SK-N-MC (cell line): ENCODE measurements at places on chromosomes 3 and 15.

GRCh38 chr15:69783211-69783610, 314.5 kb downstream of the TLE3 start:
- DNase-seq, result no peak

DNA sequence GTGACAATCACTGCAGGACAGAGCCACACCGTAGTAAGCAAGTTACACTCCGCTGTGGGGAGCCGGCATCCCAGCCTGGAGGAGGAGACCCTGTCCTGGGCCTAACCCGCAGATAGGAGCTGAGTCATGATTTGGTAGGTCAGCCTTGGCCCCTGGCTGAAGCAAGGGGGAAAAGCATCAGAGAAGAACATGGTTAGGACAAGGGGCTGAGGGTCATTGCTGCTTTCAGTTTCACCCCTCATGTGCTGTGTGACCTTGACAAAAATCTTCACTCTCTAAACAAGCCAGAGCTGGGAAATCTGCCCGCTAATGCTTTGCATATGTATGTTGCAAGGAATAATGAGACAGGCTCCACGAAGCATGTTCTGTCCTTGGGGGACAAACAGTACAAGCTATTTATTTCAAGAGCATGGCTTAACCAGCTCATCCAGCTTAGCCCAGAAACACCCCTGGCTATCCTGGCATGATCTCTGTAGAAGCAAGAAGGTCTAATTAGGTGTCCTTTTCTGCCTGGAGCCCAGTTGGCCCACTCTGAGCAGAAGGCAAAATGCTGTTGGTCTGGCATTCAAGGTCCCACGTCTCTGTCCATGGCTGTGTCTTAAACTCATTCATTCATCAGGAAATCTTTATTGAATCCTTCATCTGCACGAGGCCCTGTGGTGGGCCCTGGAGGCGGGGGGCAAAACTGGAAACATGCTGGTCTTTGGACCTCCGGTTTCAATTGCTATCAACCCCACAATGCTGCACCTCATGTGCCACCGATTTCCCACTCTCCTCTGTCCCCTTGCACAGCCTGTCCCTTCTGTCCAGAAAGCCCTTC, 221.3 kb upstream of the LYSMD4 start:
- no peak for DNase-seq

DNA sequence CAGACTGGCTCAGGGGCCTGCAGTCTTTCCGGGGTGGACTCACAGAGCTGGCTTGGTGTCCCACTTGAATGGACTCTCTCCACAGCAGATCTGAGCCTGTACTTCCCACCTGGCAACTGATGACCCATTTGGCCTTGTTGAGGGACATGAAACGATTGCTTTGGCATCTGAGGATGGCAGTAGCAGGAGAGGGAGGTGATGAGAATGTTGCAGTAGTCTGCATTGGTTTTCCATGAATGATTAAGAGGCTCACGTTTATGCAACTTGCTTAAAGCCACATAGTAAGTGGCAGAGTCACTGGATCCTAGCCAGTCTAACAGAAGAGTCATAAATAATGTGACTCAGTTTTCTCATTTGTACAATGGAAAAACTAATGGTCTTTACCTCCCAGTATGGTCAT, 21.9 kb downstream of the IL20RB start:
- no peak for DNase-seq

DNA sequence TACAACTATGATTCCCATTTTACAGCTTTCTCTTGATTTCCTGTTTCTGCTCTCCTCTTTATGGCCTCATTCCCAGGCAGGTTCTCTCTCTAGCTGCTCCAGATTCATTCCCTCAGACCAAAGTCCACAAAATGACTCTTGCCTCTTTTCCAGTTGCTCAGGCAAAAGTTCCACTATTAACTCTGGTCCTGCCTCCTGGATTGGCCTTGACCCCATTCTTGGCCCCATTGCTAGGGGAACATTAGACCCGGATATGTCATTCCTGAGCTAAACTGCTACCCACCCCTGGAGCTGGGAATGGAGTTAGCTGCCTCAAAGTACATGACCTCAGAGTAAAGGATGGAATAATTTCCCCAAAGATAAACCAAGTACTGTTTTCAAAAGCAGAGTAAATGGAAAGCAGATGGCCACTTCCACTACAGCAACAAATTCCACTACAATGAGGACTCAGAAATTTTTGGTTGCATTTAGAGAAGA, 73.0 kb upstream of the GAP43 start:
- DNase-seq, result no peak

DNA sequence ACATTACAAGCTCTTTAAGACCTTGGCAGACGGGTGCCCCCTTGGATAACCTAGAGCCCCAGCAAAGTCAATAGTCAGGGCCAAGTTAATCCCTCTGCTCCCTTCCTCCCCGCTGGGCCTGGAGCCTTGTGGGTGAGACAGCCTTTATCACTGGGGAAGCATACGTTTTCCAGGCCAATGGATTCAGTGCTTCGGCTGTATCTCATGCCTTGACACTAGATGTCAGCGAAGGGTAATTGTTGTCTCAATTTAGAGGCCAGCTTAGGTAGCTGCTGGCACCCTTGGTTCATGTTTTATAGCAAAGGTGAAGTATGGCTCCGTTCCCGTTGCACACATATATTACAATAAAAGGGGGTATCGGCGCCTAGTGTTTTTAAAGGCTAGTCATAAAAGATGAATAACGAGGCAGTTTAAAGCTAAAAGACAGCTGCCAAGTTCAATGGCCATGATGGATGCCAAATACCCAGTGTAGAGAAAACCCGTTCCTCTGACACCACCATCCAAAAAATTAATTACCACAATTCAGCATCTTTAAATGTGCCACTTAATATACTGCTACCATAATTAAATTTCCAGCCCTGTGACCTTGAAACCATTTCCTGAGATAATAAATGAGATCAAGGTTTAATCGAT, 52.3 kb upstream of the BNIP2 start:
- no peak for DNase-seq

DNA sequence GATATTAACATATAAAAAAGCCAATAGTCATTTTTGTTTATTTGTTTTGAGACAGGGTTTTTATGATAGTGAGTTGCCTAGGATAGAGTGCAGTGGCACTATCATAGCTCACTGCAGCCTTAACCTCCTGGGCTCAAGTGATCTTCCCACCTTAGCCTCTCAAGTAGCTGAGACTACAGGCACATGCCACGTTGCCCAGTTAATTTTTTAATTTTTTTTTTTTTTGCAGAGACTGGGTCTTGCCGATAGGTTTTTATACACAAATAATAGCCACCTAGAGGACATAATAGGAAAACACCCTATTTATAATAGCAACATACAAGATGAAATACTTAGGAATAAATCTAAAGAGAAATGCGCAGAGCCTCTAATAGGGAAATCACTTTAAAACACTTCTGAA, 13.3 kb downstream of the EIF3J start:
- no peak for DNase-seq

GRCh38 chr3:45219694-45220093, 6.4 kb downstream of the TMEM158 start:
- no peak for DNase-seq

GRCh38 chr15:48647962-48648361, 2.5 kb upstream of the FBN1 start:
- no peak for DNase-seq

- DNase-seq, result no peak
Observed at GRCh38 chr3:119257654-119258410, 17.2 kb upstream of the B4GALT4 start.

GRCh38 chr3:169965562-169966427, 812 bp upstream of the SEC62 start:
- DNase-seq, result no peak

DNA sequence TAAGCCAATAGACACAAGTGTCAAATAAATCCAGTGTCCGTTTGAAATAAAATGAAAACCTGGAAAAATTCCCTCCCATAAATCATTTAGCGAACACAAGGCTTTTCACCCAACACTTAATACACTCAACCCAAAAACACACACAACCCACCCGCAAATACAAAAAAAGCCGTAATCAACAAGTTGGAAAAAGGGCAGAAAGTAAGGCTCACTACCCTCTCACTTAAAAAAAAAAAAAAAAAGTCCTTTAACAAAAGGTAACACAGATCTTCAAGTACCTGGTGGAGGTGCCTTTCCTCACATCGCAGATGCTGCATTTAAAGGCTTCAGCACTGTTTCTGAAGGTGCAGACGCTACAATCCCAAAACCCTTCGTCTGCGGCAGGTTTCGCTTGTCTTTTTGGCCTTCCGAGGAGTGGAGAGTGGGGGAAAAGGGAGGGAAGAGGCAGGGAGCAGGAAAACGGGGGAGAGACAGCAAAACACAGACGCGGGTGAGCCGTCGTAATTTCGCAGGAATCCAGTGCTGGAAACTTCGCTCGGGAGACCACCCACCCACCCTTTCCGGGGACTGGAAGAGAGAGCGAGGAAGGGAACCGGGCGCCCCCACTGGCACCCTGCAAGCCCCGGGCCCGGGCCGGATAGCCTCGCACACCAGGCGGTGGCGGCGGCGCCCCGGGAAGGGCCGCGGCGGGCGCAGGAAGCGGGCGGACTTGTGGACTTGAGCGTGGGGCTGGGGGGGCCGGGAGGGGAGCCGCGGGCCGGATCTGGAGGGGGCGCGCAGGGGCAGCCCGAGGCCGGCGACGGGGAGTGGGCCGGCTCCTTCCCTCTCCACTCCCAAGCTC, 401.8 kb downstream of the SHQ1 start:
- DNase-seq, result no peak

DNA sequence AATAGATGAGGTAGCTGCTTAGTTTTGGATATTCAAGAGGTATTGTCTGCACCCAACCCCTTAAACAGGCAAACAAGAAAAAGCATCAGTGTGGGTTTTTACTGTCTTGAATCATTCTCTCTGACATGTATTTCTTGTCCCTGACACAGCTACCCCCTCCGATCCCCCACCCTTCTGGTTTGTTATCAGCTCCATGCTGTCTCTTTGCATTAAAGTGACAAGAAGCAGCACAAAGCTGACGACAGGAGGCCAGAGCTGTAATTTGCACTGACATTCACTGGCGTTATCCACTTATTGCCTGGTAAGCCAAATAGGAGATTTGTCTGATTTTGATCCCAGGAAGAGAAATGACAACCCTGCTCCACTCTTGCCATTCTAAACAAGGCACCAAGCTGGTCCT, 83.3 kb upstream of the SNRK start:
- no peak for DNase-seq

DNA sequence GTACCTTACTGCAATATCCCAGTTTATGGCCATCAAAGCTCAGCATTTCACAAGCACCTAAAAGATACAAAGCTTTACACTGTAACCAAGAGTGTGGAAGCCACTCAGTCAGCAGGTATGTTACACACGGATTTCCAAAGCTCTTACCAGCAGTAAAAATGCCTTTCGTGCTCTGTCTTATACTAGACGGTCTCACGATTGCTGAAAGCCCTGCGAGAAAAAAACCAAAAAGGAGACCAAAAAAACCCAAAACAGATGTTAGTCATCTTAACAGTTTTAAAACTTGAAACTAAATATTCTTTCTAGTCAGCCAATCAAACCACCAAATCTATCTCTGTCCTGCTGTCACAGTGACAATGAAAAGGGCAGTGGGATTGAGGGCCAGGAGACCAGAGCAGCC, 39.0 kb downstream of the TAMM41 start:
- DNase-seq, result no peak

- DNase-seq, result no peak
Observed at GRCh38 chr3:115399750-115400149, 223.6 kb upstream of the GAP43 start.

GRCh38 chr3:186133980-186134379, 25.1 kb upstream of the ETV5 start:
- no peak for DNase-seq

DNA sequence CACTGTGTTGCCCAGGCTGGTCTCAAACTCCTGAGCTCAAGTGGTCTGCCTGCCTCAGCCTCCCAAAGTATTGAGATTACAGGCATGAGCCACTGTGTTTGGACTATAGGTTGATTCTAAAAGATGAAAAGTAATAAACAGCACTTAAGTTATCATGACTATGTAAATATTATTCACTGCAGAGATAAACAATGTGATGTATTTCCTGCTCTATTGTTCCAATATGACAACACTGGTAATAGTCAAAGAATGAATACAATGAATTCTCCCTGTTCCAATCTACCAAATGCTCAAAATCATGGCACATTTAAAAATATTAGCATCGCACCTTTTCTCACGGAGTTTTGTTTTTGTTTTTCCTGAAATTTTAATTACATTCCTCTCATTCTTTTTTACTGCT, 36.8 kb upstream of the TBL1XR1 start:
- DNase-seq, result no peak
